Progenitor cell of endocrine pancreas (in vitro differentiated cells): ENCODE measurements at places on chromosomes 6 and 20.

- DNase-seq, result no peak
Observed at GRCh38 chr20:7375905-7376304, 564.4 kb downstream of the HAO1 start.

GRCh38 chr6:35468980-35469750 lies 964 bp downstream of the RPL10A start:
- no peak for DNase-seq

GRCh38 chr6:105645958-105646357 lies 243.1 kb upstream of the PREP start:
- DNase-seq, result no peak

GRCh38 chr6:28257042-28257441 lies 2.1 kb upstream of the NKAPL start:
- no peak for DNase-seq

- no peak for DNase-seq
Observed at GRCh38 chr6:126546541-126547120, 206.7 kb downstream of the CENPW start.

GRCh38 chr6:80319196-80319595 lies 212.7 kb downstream of the BCKDHB start:
- no peak for DNase-seq

- no peak for DNase-seq
Observed at GRCh38 chr20:23061262-23061661, 11.8 kb upstream of the THBD start.

DNA sequence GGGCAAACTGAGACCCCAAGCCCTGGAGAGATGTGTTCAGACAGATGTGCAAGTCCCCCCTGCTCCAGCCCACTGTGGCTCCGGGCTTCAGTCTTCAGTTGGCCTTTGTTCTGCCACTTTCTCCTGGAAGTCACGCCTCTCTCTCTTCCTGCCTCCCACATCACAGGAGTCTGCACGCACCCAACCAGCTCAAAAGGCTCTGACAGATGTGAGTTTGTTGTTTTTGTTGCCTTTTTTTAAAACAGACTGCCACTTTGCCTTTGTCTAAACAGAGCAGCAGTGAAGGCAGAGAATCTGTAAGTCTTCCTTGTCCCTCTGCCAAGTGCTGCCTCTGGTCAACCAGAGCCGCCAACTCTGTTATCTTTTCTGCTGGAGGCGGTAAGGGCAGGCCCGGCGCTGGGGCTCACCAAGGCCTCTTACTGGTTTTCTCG lies 149.7 kb downstream of the TFAP2C start:
- no peak for DNase-seq

- DNase-seq, result no peak
Observed at GRCh38 chr6:142647449-142648035, 297.4 kb downstream of the HIVEP2 start.

- DNase-seq, result no peak
Observed at GRCh38 chr6:6033858-6034257, 27.1 kb upstream of the NRN1 start.

GRCh38 chr20:60085551-60086132 lies 127.4 kb downstream of the CDH26 start:
- DNase-seq, result no peak

DNA sequence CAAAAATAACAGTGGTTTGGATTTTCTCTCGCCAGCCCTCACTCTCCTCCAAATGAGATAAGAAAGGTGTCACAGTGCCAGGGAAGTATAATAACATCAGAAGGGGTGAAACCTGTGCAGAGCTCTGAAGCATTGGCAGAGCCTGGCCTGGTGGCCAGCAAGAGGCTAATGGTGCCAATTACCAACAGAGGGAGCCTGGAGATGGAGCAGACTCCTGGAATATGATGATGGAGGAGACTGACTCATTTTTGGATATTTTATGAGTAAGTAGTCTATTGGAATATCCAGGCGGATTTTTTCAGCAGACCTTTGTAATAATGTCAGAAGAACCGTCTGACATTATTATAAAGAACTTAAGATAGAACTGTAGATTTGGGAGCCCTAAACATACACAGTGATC lies 442.6 kb upstream of the MARCKS start:
- DNase-seq, result no peak

- DNase-seq, result no peak
Observed at GRCh38 chr6:13788820-13789219, 25.5 kb downstream of the MCUR1 start.

- DNase-seq, result no peak
Observed at GRCh38 chr6:47663462-47664216, 34.7 kb upstream of the ADGRF4 start.

- DNase-seq, result no peak
Observed at GRCh38 chr6:170222498-170223471, 68.1 kb downstream of the DLL1 start.

GRCh38 chr20:15834857-15835256 lies 738.4 kb downstream of the KIF16B start:
- no peak for DNase-seq

DNA sequence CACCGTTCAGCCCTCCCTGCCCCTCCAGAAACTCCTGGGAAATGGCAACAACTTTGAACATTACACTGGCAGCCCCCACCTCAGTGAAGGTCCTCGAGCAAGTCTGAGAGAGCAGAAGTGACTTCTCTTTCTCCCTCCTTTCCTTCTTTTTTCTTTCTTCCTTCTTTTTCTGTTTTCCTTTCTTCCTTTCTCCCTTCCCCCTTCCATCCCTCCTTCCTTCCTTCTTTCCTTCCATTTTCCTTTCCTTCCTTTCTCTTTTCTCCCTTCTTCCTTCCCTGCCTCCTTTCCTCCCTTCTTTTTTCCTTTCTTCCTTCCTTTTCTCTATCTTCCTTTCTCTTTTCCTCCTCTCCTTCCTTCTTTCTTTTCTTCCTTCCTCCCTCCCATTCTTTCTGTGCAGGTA lies 162.7 kb downstream of the UNC5CL start:
- no peak for DNase-seq

- DNase-seq, result no peak
Observed at GRCh38 chr6:120945905-120946594, 388.2 kb downstream of the TBC1D32 start.

DNA sequence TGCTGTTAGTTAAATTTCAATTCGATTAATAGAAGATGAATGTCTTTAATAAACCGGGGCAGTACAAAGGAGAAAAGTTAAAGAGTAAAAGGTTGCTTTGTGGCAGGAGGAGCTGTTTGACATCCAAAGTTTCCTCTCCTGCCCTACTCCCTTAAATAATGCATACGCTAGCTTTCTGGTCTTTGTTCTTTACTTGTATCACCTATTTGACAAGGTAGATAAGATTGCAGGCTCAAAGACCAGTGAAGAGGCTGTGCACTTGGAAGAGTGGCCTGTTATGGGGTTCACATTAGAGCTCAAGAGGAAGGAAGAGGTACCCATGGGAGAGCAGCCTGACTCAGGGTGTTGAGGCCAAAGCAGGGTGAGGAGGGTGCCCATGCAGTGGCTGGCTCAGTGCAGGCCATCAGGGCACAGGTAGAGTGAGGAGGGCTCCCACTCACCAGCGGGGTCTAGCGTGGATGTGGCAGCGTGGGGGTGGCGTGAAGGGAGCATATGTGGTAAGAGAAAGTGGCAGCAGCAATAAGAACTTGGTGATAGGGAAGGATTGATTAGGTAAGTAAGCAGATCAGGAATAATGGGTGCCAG lies 29.3 kb upstream of the KLHL31 start:
- no peak for DNase-seq

DNA sequence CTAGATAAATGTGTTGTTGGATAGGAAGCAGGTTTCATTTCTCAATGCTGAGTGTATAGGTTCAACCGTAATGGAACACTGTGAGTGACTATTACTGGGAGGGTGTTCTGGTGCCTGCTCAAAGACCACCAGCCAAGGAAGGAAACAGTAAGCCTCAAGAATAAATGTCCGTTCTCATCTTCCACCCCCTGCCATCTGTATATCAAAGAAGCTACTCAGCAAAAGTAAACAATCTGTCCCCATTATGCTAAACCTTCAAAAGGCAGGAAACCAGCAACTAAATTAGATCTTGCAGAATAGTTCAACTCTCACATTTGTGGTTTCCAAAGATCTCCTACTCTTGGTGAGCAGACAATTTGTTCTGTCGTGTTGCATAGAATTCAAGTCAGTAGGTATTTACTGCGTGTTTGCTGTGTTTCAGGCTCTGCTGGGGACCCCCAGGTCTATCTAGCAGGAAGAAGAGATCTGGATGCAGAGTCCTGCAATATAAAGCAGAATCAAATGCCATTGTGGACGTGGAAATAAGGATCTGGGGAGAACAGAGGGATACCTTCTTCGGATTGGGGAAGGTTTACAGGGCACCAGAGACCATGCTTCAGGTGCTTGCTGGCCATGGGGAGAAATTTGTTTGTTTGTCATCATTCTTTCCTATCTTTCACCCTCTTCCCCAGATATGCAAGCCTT lies 87.3 kb downstream of the SCML4 start:
- DNase-seq, result no peak

- DNase-seq, result no peak
Observed at GRCh38 chr6:28856620-28857005, 67.2 kb downstream of the TRIM27 start.

GRCh38 chr6:44268095-44268628 lies 2.1 kb upstream of the TMEM151B start:
- peak; percentile 66 for DNase-seq

GRCh38 chr20:752291-752690 lies 16.0 kb downstream of the SLC52A3 start:
- DNase-seq, result no peak

GRCh38 chr20:2135013-2135412 lies 33.4 kb downstream of the STK35 start:
- no peak for DNase-seq

- DNase-seq, result no peak
Observed at GRCh38 chr6:14312587-14312986, 195.0 kb downstream of the CD83 start.

DNA sequence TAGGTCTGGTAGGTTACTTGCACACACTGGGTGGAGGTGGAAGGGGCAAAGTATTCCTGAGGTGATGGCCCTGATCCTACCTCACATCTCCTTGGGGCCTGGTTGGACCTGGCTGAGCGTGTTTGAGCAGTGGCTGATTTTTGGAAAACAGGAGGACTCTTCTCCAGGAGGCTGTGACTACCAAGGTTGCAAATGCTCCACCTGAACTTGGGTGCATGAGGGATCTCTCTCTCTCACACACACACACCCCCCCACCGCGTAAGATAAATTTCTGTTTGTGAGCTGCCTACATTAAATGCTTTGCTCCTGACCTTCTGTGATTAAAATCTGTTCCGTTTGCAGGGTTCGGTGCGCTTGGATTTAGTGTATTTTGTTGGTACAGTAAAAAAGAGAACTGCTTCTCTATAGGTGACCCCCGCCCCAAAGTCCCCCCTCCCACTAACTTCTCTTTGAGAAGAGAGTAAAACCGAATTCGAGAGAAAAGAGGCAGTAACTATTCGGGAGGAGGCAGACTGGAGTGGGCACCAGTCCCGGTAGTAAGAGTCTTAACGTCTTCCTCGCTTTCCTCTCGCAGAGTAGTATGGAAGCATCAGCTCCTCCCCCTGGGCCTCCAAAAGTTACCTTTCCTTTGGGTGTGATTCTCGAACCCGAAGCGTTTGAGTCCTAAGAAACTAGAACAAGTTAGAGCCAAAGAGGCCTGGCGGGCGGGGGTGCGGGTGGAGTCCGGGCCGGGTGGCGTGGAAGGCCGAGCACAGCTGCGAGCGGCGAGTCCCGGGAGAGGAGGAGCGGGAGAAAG lies 585 bp upstream of the DSE start:
- no peak for DNase-seq

DNA sequence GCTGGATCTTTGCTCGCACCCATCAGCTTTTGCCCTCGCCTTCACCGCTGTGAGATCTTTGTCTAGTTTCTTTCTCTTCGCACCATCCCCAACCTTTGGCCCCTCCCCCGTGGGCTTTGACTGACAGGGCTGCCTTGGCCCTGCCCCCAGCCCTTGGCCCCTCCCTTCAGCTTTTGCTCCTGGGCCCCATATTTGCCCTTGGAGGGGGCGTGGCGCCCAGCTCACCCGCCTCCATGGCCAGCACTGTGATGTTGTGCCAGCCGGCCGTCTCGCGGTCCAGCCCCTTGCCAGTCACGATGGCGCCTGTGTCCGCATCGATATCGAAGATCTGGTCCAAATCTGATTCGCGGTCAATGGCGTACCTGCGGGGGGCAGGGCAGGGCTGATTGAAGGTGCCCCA lies 81.1 kb downstream of the CD40 start:
- DNase-seq, result no peak

- DNase-seq, result no peak
Observed at GRCh38 chr6:13272131-13273046, 55.9 kb downstream of the TBC1D7 start.

- no peak for DNase-seq
Observed at GRCh38 chr6:20678831-20679352, 144.6 kb downstream of the CDKAL1 start.

- DNase-seq, result peak; percentile 64
Observed at GRCh38 chr6:32609731-32610640, 20.3 kb upstream of the HLA-DRB1 start.

DNA sequence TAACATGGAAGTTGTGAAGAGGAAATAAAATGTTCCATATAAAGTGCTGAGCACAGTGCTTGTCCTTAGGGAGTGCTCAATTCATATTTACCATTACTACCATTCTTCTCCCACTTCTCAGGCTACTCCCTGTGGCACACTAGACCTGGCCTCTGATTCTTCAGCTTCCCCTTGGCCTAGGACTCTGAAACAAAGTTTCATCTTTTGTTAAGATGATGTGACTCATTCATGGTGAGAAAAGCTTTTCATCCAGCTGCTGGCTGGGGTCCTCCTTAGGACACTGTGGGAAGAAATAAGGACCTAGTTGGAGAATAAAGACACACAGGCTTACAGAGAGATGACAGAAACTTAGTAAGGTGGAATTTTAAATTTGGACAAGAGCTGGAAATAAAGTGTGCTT lies 314.8 kb downstream of the CDC5L start:
- DNase-seq, result no peak

- no peak for DNase-seq
Observed at GRCh38 chr20:53149890-53150205, 177.7 kb downstream of the TSHZ2 start.

GRCh38 chr6:90079560-90080490 lies 185.6 kb downstream of the GJA10 start:
- DNase-seq, result no peak

DNA sequence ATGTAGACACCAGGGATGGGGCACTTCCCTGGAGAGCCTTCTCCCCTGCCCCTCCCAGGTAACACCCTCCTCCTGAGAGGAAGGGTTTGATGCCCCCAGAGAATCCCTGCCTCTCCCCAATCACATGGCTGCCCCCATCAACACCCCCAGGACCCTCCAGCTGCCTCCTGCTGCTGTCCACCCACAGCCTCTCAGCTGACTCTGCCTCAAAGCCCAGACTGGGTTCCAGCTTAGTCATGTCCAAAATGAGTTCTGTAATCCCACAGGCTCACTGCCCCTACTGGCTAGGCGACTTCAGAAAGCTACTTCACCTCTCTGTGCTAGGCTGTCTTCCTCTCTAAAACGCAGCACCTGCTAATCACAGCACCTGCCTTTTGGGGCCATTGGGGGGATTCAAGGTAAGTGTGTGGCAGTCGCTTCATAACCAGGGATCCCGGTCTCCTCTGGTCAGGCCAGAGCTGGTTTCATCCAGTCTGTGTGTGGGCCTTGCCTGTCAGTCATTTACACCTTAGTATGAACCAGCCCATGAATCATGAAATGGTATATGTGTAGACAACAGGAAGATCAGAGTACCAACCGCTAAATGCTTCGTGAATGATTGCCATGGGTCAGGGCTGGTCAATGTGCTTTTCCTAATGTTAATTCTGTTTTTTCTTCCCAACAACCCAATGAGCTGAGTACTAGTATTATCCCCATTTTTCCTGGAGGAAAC lies 40.4 kb downstream of the TFEB start:
- no peak for DNase-seq

- DNase-seq, result no peak
Observed at GRCh38 chr6:36643977-36644376, 34.5 kb upstream of the CDKN1A start.

- peak; percentile 43 for DNase-seq
Observed at GRCh38 chr20:9609887-9610502, 95.6 kb downstream of the LAMP5 start.
